Activated T-cell treated with anti-CD3 and anti-CD28 coated beads for 24 hours (primary cell): ENCODE measurements at places on chromosomes 3 and 15.

DNA sequence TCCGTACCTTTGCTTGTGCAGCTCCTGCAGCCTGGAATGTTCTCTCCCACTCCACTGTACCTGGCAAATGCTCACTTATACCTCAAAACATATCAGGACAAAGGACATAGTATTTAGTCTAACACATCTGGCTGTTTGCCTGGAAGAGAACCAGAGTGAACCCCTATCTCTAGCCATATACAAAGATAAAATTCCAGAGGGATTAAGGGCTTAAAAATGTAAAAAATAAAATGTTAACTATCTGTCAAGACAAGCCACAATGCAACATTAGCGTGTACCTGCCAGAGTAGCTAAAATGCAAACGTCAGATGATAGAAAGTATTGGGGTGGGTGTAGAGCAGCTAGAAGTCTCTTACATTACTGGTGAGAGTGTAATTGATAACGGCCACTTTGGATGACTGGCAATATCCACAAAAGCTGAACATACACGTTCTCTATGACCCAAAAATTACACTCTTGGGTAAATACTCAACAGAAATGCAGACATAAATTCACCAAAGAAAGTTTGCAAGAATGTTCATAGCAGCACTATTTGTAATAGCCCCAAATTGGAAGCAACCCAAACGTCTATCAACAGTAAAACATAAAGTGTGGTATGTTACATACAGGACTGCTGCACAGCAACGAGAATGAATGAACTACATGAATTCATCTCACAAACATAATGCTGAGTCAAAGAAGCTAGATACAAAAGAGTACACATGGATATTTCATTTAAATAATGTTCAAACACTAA is 18.2 kb upstream of the ADPGK start:
- no peak for DNase-seq

DNA sequence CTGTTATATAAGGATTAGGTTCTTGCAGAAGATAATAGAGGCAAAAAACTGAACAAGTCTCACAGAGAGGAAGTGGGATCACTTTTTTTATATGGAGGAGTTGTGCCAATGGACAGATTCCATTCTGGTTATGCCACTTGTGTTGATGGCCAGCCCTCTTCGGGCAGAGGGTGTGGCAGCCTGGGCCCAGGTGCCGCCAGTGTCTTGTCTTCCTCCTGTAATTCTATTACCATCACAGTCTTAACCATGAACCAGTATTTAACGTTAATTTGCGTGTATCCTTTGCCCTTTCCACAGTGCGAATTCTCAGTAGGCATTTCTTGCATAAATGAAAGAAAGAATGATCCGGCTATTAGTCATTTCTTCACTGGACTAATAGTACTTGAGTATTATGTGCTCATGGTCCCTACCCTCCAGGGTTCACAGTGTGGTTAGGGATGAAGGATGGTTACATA is 7.0 kb upstream of the USP4 start:
- no peak for DNase-seq

- DNase-seq = no peak
These were observed 3.3 kb downstream of the PAK6 start for GRCh38 chr15:40242213-40242599.

- no peak for DNase-seq
These were observed 85.1 kb downstream of the STAG1 start for GRCh38 chr3:136667081-136667480.

GRCh38 chr3:49492969-49493368 is 22.9 kb downstream of the DAG1 start:
- no peak for DNase-seq

- DNase-seq = no peak
These were observed 230.8 kb upstream of the TBC1D5 start for GRCh38 chr3:17972959-17973906.

DNA sequence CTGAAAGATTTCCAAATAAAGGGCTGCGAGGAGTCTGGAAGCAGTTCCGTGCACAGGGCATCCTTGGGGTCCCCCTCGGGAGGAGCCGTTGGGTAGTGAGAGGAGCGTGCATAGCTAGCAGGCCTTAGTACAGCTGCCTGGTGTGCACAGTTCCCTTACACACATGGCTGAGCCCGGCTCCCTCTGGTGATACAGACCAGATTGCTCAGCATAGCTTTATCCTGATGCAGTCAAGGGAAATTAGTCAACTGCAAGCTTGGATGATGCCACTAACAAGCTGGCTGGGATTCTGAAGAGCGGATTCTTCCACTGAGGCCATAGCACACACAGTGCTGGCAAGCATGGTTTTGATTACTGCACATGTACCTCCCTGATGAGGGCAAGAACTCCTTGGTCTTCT is 349.4 kb downstream of the LRTM1 start:
- no peak for DNase-seq

GRCh38 chr3:14485981-14486380 is 54.2 kb downstream of the GRIP2 start:
- no peak for DNase-seq

DNA sequence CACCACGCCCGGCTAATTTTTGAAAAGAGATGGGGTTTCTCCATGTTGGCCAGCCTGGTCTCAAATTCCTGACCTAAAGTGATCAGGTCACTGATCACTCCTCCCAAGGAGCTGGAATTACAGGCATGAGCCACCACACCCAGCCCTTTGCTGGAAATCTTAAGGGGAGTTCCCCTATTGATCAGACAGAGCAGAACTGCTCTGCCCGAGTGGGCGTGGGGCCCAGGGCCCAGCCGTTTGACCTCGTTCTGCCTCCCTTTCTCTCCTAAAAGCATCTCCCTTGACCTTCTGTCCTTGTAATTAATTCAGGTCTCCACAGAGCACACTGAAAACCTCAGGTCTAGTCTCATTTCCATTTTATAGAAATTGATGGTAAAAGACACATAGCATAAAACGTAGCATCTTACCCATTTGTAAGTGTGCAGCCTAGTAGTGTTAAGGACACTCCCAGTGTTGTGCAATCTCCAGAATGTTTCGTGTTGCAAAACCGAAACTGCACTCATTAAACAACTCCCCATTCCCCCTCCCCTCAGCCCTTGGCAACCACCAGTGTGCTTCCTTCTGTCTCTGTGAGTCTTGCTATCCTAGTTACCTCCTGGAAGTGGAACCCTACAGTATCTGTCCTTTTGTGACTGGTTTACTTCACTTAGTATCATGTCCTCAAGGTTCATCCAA is 89.3 kb downstream of the SLCO3A1 start:
- peak; percentile 17 for DNase-seq

DNA sequence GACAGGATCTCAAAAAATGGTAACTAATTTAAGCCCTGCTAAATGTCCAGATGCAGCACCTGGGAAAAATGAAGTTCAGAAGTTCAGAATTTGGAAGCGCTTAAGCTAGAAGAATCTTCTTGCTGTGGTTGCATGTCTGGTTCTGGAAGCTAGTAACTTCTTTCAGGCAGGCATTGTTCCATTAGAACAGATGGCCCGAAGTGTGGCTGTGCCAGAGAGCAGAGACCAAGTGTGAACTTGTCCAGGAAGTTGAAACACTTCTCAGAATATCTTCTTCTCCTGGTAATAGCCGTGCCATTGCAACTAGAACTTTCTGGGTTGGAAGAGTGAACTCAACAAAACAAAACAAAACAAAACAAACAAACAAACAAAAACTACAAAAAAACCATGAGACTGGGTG is 80.0 kb downstream of the MITF start:
- DNase-seq = no peak

DNA sequence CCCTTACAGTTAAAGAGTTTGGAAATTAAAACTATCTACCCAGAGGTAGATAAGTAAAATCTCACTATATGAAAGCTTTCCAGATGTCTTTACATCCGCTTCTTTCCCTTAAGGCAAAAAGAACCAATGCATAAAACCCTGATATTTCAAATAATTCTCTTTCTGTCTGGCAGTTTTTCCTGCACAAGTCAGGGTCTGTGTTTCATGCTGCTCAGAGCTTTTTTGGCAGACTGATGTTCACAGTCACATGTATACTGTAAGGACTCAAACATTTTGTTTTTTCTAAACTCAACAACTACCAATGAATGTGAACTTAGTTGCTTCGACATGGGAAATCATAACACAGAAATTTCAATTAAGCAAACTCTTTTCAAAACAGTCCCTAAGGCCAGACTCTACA is 988.4 kb downstream of the EPHA3 start:
- no peak for DNase-seq

DNA sequence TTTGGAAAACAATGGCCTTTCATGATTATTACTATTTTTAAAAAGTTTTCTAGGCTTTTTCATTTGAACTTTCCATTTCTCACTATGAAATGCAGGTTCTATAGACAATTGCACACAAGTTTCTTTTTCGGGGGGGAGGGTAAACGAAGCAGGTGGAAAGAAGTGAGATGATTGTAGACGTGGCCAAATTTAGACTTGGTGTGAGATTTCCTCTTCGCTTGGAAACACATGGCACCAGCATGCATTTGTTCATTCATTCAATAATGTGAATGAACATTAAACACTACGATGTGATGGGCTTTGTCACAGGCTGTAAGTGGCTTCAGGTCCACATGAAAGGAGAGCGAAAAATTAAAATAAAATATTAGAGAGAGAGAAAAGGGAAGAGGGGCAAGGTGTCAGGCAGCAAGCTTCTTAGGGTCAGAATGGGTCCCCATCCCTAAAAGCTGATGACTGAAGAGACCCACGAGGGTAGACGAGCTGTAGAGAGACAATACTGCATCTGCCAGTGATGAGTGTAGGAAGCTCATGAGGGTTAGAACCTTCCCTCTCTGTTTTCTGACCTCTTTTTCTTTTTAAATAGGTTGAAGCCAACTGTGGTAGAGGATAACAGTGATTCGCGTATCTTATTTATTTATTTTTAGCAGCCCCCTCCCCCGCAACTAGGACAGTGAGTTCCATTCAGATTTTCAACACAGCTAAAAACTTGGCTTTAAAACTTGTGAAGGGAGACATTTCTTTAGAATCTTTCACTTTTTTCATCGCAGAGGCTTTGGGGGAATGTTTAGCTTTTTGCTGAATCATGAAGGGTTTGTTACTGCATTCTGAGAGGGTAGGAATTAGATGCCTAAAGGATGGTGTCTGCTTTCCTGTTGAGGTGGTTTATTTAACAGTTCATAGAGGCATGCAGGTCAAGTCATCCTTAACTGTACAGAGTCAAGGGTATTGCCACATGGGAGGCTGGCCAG is 36.2 kb downstream of the GAP43 start:
- DNase-seq = no peak

DNA sequence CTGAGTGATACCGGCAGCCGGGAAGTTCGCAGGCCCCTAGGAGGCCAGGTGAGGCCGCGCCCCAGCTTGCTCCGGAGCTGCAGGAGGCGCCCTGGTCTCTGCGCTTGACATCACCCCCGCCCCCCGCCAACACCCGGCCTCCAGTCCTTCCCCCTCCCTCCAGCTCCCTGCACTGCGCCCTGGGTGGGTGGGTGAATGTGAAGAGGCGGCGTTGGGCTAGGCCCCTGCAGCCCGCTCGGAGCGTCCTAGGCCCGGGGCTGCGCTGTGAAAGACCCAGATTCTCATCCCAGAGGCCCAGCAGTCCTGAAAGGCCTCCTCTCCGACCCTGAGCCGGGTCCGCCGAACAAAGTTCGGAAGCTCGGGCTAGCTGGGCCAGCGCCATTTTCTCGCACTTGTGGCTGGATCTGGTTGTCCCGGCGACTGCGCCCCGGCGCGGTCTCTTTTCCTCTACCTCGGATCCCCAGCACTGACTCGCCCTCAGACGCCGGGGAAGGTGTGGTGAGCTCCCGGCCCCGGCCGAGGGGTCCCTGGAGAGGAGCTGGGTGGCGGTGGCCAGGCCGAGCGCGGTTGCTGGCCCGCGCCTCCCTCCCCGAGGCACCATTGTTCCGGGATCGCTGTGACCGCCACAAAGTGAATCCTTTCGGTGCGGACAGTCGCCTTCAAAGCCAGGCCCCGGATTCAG is 12.9 kb downstream of the ZIC4 start:
- DNase-seq = no peak

- DNase-seq = no peak
These were observed 673.2 kb upstream of the BCHE start for GRCh38 chr3:166510382-166510781.

GRCh38 chr3:149153402-149153801 is 24.0 kb downstream of the HPS3 start:
- no peak for DNase-seq

- no peak for DNase-seq
These were observed 1.5 kb upstream of the OR4F15 start for GRCh38 chr15:101810456-101810855.

GRCh38 chr3:183378008-183378407 is 50.4 kb downstream of the MCF2L2 start:
- DNase-seq = no peak

- DNase-seq = no peak
These were observed 90.9 kb upstream of the ASB14 start for GRCh38 chr3:57383406-57383805.

GRCh38 chr3:51994530-51994929 is 1.2 kb downstream of the RPL29 start:
- DNase-seq = no peak

- DNase-seq = no peak
These were observed 267.9 kb upstream of the THBS1 start for GRCh38 chr15:39312984-39313383.

- DNase-seq = no peak
These were observed 9.6 kb upstream of the MUSTN1 start for GRCh38 chr3:52844290-52844975.

GRCh38 chr3:13495921-13496723 is 16.0 kb downstream of the HDAC11 start:
- DNase-seq = peak; percentile 55

- no peak for DNase-seq
These were observed 35.2 kb downstream of the GOLGA6L2 start for GRCh38 chr15:23411841-23412240.

DNA sequence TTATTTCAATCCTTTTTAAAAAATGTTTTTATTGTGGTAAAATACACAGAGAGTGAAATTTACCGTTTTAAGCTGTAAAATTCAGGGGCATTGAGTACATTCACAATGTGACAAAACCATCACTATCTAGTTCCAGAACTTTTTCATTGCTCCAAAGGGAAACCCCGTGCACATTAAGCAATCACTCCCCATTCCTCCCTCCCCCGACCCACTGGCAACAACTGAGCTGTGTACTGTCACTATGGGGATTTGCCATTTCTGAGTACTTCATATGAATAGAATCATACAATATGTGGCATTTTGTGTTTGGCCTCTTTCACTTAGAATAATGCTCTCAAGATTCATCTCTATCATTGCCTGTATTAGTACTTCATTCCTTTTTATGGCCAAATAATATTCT is 45.5 kb upstream of the BOC start:
- DNase-seq = no peak

DNA sequence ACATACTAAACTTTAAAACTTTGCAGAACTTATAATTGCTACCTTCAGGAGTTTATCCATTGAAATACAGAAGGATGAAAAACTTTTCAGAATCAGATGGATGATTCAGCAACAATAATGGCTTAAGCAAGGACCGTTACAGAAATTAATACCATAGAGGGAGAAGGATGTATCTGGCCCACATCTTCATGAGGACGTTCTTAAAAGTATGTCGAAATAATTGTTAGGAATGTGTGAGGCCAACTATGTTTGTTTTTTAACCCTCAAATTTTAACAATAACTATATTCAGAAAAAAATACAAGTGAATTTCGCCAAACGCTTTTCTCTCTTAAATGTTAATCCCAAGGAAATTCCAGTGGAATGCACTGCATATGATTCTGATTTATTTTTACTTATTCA is 105.2 kb upstream of the EPHA3 start:
- no peak for DNase-seq

GRCh38 chr3:70400194-70400593 is 87.8 kb upstream of the MDFIC2 start:
- no peak for DNase-seq

GRCh38 chr3:185549122-185549521 is 3.3 kb downstream of the LIPH start:
- DNase-seq = no peak

GRCh38 chr15:64604319-64604718 is 143.9 kb downstream of the ZNF609 start:
- no peak for DNase-seq
